ENCODE measurements at places on chromosomes 4 and X.

DNA sequence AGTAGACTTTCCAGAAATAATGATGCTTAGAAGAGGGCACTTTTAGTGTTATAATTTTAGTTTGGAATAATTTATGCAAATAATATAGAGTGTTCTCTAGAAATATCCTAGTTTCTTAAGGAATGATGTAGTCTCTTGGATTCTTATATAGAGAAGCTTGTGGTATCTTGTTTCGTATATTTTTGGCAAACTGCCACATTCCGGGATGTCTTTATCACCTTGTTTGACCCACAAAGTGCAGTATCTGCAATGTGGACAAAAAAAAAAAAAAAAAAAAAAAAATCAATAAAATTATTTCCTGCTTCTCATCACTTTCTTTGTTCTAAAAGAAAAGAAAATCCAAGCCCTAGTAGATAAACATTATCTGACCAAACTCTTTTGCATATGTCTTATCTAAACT, 1577.7 kb upstream of the TENM3 start:
- DNase-seq, result no peak

- DNase-seq, result no peak
Measured at GRCh38 chr4:57090079-57090478, 20.1 kb downstream of the IGFBP7 start.

- no peak for DNase-seq
Measured at GRCh38 chr4:104163820-104164219, 330.9 kb downstream of the CXXC4 start.

DNA sequence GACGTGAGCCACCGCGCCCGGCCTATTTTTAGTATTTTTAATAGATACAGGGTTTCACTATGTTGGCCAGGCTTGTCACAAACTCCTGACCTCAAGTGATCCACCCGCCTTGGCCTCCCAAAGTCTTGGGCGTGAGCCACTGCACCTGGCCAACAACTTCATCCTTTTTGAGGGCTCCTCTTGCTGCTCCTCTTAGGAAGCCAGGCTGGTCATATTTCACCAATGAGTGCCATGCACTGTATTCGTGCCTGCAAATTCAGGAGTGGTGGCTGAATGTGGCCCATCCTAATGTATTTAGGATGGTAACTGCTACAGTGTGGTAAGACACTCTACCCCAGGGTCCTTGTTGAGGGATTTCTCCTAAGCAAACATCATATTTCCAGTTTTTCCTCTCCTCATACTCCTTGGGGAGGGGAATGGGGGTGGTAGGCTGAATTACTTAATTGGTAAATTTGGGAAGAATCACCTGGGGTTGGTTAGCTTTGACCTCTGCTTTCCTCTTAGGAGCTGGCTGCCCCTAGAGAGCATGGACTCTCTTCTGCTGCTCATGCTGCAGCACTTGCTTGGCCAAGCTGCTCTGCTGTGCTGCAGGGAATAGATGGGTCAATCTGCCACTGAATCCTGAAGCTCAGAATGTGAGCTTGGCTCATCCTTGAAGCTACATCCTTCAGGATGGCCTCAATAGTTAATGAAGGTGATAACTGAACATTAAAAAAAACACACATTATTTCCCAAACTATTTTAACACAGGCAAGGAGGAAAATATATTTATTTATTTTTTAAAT, 167.4 kb downstream of the HS3ST1 start:
- no peak for DNase-seq

DNA sequence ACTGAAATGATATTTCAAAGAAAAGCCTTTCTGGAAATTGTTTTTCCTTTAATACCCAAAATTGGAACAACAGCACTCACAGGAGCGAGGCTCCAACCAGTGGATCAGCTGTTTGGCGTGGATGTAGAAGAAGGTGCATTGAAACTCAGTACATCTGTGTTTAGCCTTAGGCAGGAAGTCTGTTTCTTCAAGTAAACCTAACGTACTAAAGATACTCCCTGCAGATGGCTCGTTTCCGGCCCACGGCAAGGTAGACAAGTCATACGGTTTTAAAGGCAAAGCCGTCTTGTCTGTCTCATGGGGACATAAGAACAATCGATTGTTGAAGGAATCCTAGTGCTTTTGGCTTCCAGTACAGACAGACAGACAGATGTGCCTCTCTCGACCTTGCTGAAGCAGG, 50.0 kb upstream of the CLCN4 start:
- DNase-seq, result peak; percentile 62

- DNase-seq, result no peak
Measured at GRCh38 chr4:130760246-130760645, 1664.3 kb downstream of the C4orf33 start.

DNA sequence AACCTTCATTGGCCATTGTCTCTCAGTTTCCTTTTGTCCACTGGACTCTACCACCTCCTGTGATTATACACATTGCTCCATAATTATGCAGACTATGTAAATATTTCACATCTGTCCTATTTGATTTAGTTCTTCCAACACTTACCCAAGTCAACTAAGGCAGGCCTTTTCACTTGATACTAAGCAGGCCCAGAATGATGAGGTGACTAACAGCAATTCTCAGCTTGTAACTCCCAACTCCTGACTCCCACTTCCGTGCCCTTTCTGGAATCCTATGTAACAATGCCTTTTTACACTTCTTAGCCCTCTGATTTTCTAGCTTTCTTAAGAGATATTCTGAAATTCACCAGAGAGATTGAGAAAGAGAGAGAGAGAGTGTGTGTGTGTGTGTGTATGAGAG, 6.6 kb downstream of the PAK3 start:
- no peak for DNase-seq

GRCh38 chrX:45070116-45071007, 130.3 kb downstream of the DIPK2B start:
- peak; percentile 54 for DNase-seq

DNA sequence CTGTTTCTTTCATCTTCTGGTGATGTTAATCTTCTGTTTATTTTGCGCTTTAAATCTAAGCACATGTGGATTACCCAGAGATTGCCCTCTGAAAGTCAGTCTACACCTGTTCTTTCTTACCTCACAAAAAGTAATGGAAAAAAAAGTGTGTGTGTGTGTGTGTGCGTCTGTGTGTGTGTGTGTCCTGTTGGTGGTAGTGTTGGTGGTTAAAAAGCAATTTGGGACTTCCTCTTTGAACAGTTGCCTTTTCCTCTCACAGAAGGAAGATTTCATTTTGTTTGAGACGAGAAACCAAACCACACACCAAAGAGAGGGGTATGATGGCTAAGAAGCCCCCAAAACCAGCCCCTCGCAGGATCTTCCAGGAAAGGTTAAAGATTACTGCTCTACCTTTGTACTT, at the start of gene STAP1:
Gene STAP1, plus strand, starts transcription at position 235 of the 400 bp plus-strand sequence. Its CDS starts 83 bp downstream, at position 318.
- peak; percentile 49 for DNase-seq

DNA sequence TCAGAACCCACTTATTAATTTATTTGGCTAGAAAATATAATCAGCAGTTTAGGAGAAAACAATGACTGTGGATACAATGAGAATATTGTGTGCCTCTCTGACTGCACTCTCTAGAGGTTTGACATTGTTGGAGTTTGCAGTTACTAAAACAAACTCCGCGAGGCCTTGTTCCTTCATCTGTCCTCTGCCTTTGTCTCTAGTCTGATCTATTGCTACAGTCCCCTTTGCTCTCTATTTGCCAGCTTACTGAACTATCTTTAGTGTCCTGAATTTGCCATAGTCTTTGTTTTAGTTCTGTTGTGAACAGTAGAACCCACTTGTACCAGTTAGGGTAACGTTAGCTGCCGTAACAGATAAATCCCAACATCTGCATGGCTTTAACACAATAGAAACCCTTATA, 81.4 kb upstream of the RPS6KA3 start:
- DNase-seq, result no peak

DNA sequence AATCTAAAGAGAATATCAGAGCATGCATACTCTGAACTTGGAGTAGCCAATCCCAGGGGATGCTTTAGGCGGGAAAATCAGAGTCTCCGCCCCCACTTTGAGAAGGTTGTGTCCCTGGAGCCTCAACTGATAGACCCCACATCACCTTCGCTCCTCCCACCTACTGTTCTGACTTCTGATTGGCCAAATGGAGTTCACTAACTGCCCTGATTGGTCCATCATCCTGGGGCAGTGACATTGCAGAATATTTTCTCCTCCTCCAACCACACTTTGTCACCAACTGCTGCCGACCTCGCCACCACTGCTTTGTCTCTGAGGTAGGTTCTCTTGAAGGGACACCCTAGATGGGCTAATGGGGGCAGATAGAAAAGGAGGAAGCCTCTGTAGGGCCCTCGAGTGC, 22.7 kb upstream of the SPACA5B start:
- no peak for DNase-seq

DNA sequence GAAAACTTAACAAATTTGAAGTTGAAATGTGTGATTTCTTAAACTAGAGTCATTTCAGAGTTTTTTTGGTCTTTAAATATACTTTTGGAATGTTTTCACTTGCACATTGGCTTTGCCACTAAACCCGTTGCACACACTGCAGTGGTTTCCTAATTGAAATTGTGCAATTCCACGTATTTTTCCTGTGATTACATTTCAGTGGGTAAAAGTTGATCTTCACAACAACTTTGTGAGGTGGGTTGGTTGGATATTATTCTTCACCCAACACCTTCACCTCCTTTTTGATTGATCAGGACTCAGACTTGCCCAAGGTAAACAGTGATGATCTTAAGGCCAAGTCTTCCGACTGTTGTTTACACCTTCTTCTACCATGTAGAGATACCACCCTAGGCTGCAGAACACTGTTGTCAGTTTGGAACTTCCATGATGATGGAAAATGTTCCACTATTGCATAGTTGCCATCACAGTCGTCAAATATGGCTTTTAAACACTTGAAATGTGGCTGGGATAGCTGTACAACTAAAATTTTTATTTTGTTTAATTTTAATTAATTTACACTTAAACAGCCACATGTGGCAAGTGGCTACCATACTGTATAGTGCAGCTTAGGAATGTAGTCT, 13.7 kb downstream of the SEPTIN11 start:
- DNase-seq, result no peak

DNA sequence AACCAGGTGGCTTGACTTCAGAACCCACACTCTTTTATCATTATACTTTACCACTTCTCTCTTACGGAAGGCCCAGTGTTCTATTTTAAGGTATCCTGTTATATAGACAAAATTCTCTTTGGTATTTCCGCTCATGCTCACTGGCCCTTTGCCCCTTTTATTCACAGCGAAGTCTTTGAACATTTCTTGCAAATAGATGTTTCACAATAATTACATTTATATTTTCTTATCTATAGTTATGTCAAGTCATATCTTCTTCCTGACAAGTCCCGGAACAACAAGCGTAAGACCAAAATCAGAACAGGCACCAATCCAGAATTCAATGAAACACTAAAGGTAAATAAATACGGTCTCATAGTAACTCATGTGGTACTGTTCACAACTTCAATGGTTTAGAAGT, 102.0 kb downstream of the SYTL5 start:
- DNase-seq, result no peak

DNA sequence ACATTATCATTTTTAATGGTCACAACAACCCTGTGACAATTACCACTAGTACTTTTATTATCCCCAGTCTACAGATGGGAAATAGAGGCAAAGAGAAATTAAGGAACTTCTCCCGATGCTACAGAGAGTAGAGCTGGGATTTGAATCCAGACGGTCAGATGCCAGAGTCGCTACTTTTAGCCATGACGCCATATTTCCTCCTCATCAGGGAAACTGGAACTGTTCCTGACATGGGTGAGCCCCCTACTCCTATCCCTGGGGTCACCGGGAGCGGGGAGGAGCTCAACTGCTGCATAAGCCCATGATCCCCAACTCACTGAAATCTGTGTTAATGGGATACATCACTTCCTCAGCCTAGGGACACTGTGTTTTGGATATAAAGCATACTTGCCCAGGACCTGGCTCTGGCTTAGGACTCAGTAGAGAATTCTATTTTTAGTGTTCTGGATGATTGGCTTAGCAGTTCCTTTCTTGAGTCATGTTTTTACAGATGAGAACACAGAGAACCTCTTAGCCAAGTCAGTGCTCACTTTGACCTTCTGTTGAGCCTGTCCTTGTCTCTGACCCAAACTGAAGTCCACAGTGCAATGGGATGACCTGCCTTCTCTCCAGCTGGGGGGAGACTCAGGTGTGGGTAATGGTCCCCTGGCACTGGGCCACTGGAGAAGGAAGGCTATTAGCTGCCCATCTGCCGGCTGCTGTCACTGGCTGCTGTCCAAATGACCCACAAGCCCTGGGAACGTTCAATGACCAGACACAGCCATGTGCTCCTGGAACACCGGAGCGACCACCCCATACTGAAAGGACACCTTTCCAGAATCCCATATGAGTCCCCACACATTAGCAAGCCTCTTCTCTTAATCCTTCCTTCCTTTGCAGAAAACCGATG, 90.8 kb upstream of the SHISA3 start:
- no peak for DNase-seq

- no peak for DNase-seq
Measured at GRCh38 chr4:173436149-173436579, 37.2 kb upstream of the SCRG1 start.

- no peak for DNase-seq
Measured at GRCh38 chrX:43224496-43224895, 431.6 kb upstream of the MAOA start.

Data from CD4-positive, alpha-beta T cell treated with Interleukin-12 subunit alpha and Interleukin-12 subunit beta, for 1 hour (primary cell).